ENCODE measurements at places on chromosomes 1 and 21.
A peak's percentile ranks its signal among the peaks of the same experiment; 100 is the strongest.

DNA sequence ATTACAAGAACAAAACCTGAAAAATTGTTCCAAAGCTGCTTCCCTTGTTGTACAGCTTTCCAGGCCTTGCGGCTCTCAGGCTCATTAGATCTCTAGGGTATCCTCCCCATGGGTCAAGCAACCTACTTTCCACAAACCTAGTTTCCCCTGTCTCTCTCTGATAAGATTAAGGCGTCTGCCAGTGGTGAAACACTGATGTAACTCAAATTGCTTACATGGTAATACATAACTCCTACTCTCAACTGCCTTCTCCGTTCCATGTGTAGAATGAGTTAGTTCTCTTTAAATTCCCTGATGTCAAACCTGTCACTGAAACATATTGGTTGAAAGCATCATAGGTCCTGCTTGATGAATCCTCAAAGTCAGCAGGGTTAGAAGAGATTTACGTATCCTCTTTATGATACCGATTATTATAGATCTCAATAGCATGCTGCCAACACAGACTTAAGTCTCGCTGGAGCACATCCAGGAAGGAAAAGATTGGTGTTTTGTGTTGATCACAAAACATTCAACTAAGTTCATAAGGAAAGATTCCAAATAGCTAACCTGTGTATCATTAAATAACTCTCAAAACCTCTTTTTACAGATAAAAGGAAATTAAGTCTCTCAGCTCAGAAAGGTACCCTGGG lies 10.6 kb downstream of the PPP1R15B start:
- H3K4me3 ChIP-seq = no peak overlapping the region
- H3K36me3 ChIP-seq = peaks cover 70% of the 10 kb centered on the region
- DNase-seq = no peak

- DNase-seq = no peak
- H3K36me3 ChIP-seq = no peaks in the 10 kb centered on the region
- H3K4me3 ChIP-seq = no peak overlapping the region
- H3K4me1 ChIP-seq = no peaks in the 10 kb centered on the region
These were observed 45.6 kb downstream of the DDX20 start for GRCh38 chr1:111801071-111801850.

- no peak overlapping the region for H3K27ac ChIP-seq
- no peaks in the 10 kb centered on the region for H3K4me1 ChIP-seq
- no peaks in the 10 kb centered on the region for H3K36me3 ChIP-seq
- no peak for DNase-seq
- H3K4me3 ChIP-seq = no peak overlapping the region
- no peaks in the 10 kb centered on the region for H3K27me3 ChIP-seq
These were observed 154.4 kb downstream of the HHAT start for GRCh38 chr1:210482945-210483617.

- H3K4me1 ChIP-seq = no peaks in the 10 kb centered on the region
- H3K4me3 ChIP-seq = no peak overlapping the region
- peaks cover 21% of the 10 kb centered on the region for H3K27me3 ChIP-seq
- H3K27ac ChIP-seq = no peak overlapping the region
- no peaks in the 10 kb centered on the region for H3K36me3 ChIP-seq
These were observed 602.9 kb downstream of the NPHP4 start for GRCh38 chr1:5389101-5389885.

DNA sequence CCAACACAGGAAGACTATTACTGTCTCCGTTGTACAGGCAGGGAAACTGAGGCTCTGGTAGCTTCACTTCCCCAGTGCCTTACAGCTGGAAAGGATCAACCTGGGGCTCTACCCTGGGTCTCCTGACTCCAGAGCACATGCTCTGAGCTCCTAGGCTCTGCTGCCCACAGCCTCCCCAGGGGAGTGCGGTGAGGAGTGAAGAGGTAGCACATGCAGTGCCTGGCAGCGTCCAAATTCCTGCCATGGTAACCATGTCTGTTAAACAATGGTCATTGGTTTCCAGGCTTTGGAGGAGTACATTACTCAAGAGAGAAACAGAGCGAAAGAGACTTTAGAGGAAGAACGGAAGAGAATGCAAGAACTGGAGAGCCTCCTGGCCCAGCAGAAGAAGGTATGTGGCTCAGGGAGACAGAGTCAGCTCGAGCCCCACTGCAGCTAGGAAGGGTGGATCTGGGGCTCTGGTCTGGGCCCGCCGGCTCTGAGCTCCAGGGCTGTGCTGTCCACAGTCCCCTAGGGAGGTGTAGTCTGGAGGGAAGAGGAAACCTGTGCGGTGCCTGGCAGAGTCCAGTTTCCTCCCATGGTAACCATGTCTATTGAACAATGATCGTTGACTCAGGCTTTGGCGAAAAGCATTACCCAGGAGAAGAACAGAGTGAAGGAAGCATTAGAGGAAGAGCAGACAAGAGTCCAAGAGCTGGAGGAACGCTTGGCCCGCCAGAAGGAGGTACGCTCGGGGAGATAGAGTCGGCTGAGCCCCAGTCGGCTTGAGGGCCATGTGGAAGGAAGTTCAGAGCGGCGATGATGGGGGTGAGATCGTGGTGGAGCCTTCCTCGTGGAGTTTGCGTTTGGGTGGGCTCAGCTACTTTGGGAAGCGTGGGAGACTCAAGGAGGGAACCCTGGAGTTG lies 64.6 kb upstream of the EFHD2 start:
- DNase-seq = peak; percentile 75
- H3K4me1 ChIP-seq = no peaks in the 10 kb centered on the region
- no peaks in the 10 kb centered on the region for H3K27me3 ChIP-seq
- no peak overlapping the region for H3K4me3 ChIP-seq
- no peaks in the 10 kb centered on the region for H3K36me3 ChIP-seq
- peak overlapping the region; percentile 77 for H3K27ac ChIP-seq

DNA sequence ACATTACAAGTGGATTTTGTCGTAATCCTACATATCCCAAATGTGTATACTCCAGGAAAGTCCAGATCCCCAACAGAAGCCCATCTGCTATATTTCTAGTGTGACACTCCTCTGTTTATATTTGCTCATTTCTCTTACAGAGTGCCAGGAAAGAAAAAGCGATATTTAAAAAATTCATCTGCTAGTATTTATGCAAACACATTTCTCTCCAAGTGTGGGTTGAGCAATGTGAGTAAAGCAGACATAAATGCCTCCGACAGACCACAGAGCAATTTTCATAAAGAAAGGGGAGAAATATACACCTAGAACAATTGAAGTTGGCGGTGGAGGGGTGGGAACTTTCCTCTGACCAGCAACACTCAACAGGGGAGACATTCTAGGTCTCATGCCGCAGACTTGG lies 22.2 kb upstream of the RAP1A start:
- no peaks in the 10 kb centered on the region for H3K4me1 ChIP-seq
- no peaks in the 10 kb centered on the region for H3K27me3 ChIP-seq
- H3K27ac ChIP-seq = peak overlapping the region; percentile 74
- DNase-seq = no peak
- H3K4me3 ChIP-seq = no peak overlapping the region

DNA sequence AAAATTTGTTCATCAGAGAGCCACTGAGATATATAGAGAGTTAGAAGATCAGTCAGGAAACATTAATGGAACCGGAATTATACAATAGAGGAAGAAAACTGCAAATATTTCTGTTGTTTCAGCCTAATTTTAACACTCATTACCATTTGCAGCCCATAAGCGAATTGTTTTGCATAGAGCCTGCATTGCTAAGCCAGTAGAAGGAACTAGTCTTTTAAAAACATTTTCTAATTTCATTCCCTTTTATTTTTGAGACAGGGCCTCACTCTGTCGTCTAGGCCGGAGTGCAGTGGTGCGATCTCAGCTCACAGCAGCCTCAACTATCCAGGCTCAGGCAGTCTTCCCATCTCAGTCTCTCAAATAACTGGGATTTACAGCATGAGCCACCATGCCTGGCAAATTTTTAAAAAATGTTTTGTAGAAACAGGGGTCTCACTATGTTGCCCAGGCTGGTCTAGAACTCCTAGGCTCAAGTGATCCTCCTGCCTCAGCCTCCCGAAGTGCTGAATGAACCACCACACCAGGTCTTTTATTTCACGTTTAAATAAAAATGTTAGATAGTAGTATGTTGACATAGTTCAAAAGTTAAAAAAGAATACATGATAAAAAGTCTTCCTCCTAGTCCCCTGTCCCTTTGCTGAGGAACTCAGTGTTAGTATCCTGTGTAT lies 25.3 kb downstream of the MPZL1 start:
- peaks cover 45% of the 10 kb centered on the region for H3K4me1 ChIP-seq
- no peak for DNase-seq
- H3K27me3 ChIP-seq = no peaks in the 10 kb centered on the region
- H3K36me3 ChIP-seq = no peaks in the 10 kb centered on the region
- no peak overlapping the region for H3K4me3 ChIP-seq

- H3K4me1 ChIP-seq = no peaks in the 10 kb centered on the region
- no peaks in the 10 kb centered on the region for H3K36me3 ChIP-seq
- no peak overlapping the region for H3K4me3 ChIP-seq
- no peaks in the 10 kb centered on the region for H3K27me3 ChIP-seq
- no peak overlapping the region for H3K27ac ChIP-seq
- DNase-seq = no peak
These were observed 1655.4 kb downstream of the BRINP3 start for GRCh38 chr1:188822248-188822647.

GRCh38 chr1:212791261-212791675 lies 309 bp downstream of the NSL1 start:
- no peaks in the 10 kb centered on the region for H3K27me3 ChIP-seq
- H3K27ac ChIP-seq = peak overlapping the region; percentile 97
- H3K4me3 ChIP-seq = peak overlapping the region; percentile 76
- DNase-seq = no peak
- H3K36me3 ChIP-seq = peaks cover 21% of the 10 kb centered on the region
- peaks cover 41% of the 10 kb centered on the region for H3K4me1 ChIP-seq

DNA sequence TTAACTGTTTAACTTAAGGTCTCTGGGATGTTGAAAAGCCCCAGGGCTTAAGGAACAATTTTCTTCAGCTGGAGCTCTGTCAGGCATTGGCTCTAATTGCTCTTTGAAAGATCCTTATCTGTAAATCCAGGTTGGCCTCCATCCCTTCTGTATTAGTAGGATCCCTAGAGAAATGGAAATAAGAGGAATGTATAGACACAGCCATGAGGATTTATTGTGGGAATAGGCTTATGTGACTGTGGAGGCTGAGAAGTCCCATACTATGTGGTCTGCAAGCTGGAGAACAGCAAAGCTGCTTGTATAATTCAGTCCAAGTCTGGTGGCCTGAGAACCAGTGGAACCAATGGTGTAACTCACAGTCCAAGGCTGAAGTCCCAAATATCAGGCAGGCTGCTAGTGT lies 47.6 kb upstream of the VAV3 start:
- H3K4me1 ChIP-seq = no peaks in the 10 kb centered on the region
- no peaks in the 10 kb centered on the region for H3K27me3 ChIP-seq
- no peak for DNase-seq
- H3K36me3 ChIP-seq = no peaks in the 10 kb centered on the region
- H3K4me3 ChIP-seq = no peak overlapping the region
- no peak overlapping the region for H3K27ac ChIP-seq

- peaks cover 5% of the 10 kb centered on the region for H3K36me3 ChIP-seq
- DNase-seq = peak; percentile 71
- H3K4me1 ChIP-seq = no peaks in the 10 kb centered on the region
- no peaks in the 10 kb centered on the region for H3K27me3 ChIP-seq
These were observed 777 bp downstream of the LRRC41 start for GRCh38 chr1:46302641-46303037.

GRCh38 chr1:47593013-47593568 lies 155.2 kb downstream of the FOXD2 start:
- H3K36me3 ChIP-seq = no peaks in the 10 kb centered on the region
- no peak for DNase-seq
- no peak overlapping the region for H3K4me3 ChIP-seq

DNA sequence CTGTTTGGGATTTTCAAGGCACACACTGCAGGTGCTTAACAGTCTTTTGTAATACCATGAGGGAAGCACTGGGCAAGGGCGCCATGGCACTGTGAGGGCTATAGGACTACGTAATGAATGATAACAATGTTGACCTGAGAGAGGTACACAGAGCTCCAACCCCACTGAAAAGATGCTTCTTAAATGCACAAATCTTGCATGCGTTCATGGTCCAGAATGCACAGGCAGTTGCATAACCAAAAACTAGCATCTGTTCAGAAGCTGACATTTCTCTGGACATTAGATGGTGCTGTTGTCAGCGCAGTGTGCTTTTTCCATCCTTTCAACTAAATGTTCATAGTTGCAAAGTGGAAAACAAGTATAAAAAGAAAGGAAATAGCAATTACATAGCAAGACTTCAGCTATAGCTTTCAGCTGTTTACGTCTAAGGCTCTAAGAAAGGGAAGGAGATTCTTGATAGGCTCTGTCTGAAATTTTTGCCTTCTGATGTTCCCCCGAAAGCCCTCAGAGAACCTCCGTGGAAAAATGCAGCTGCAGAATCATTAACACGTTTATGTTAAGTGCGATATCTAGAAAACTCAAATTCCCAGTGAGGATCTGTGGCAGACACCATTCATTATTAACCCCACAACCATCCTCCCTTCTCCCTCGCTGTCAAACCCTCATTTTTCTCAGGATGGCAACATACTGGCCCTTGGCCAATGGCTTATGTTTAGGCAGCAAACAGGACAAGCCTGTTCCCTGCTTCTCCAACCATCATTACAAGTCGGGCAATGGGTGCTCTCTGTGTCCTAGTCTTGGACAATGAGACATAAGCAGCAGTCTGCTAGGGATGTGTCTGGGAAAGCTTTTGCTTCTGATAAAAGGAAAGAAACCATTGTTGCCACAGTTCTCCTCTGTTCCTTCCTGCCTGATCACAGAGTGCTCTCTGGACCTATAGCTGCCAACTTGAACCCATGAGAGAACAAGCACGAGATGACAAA lies 8.2 kb upstream of the TARBP1 start:
- H3K27ac ChIP-seq = peak overlapping the region; percentile 28
- peaks cover 7% of the 10 kb centered on the region for H3K4me1 ChIP-seq
- no peak for DNase-seq
- no peaks in the 10 kb centered on the region for H3K36me3 ChIP-seq
- H3K4me3 ChIP-seq = no peak overlapping the region

DNA sequence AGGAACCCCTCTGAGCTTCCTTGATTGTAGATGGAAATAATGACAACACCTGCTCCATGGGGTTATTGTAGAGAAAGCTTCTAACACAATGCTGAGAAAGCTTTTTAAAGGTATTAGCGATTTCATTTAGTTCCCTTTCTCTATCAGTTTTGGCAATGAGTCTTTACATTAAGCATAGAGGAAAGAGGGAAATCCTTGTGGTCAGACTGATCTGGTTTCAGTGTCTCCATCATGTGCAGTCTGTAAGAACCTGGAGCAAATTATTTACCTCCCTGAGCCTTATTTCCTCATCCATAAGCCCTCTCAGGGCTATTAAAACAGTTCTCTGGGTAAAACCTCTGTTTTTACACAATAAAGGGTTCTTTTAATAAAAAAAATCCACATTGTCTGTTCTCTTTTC lies 87.5 kb downstream of the FGGY start:
- H3K4me1 ChIP-seq = no peaks in the 10 kb centered on the region
- DNase-seq = no peak
- no peaks in the 10 kb centered on the region for H3K27me3 ChIP-seq
- no peak overlapping the region for H3K27ac ChIP-seq
- H3K36me3 ChIP-seq = no peaks in the 10 kb centered on the region

GRCh38 chr1:226202246-226202645 lies 15.7 kb upstream of the ACBD3 start:
- no peaks in the 10 kb centered on the region for H3K4me1 ChIP-seq
- no peak overlapping the region for H3K4me3 ChIP-seq
- H3K27me3 ChIP-seq = no peaks in the 10 kb centered on the region
- no peak for DNase-seq
- no peaks in the 10 kb centered on the region for H3K36me3 ChIP-seq
- no peak overlapping the region for H3K27ac ChIP-seq

- H3K27ac ChIP-seq = no peak overlapping the region
- H3K27me3 ChIP-seq = no peaks in the 10 kb centered on the region
- DNase-seq = no peak
- H3K4me3 ChIP-seq = no peak overlapping the region
These were observed 44.1 kb downstream of the CRB1 start for GRCh38 chr1:197312163-197312562.

- H3K27me3 ChIP-seq = no peaks in the 10 kb centered on the region
- H3K4me1 ChIP-seq = peaks cover 64% of the 10 kb centered on the region
- no peak overlapping the region for H3K27ac ChIP-seq
These were observed 14.4 kb downstream of the ZBTB17 start for GRCh38 chr1:15961492-15961891.

All from sigmoid colon (tissue), 7 donors.